Fibroblast of skin of back (primary cell): ENCODE measurements at places on chromosomes 4 and X.

- DNase-seq: no peak
Measured at GRCh38 chr4:55008166-55009056, 117.0 kb downstream of the KDR start.

GRCh38 chr4:123878976-123879375, 482.4 kb downstream of the SPRY1 start:
- no peak for DNase-seq

- peak; percentile 41 for DNase-seq
Measured at GRCh38 chr4:134787315-134787714, 585.7 kb upstream of the PABPC4L start.

DNA sequence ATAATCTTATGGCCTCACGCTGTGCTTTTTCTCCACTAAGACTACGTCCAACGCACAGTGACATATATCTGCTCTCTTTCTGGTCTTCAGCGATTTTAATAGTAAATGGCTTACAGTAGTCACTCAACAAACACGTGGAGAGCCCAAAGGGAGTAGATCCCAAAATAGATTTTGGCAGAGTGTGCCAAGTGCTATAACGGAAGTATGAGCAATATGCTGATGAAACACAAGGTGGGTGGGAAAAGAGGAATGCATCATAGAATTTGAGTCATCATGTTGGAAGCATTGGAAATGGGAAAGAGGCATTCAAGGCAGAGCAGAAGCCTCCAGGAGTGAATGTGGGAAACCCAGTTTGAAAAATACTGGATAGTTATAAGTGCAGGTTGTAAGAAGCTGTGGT, 129.1 kb upstream of the LDB2 start:
- peak; percentile 99 for DNase-seq
